ENCODE measurements at places on chromosomes 1 and 21.
A peak's percentile ranks its signal among the peaks of the same experiment; 100 is the strongest.

DNA sequence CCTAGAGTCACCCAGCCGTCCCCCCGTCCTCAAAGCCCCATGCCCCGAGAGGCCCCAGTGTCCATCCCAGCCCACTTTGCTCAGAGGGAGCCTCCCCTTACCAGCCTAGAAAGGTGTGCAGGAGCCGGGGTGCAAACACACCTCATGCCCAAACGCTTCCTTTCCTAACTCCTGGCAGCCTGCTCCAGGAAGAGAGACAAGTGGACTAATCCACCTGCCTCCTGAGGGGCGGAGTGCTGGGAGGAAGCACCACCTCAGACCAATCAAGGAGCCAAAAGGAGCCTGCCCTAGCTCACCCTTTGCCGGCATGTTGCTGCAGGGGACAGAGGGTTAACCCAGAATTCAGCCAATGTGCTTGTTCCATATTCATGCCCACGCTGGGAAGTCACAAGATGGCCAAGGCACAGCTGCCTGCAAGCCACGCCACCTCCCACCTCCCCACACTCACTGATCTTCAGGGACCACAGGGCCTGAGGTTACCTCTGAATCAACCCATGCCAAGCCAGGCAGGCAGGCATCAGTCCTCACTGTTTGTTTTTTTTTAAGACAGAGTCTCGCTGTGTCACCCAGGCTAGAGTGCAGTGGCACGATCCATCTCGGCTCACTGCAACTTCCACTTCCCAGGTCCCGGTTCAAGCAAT, 27.8 kb downstream of the PLEKHA6 start:
- DNase-seq = no peak

DNA sequence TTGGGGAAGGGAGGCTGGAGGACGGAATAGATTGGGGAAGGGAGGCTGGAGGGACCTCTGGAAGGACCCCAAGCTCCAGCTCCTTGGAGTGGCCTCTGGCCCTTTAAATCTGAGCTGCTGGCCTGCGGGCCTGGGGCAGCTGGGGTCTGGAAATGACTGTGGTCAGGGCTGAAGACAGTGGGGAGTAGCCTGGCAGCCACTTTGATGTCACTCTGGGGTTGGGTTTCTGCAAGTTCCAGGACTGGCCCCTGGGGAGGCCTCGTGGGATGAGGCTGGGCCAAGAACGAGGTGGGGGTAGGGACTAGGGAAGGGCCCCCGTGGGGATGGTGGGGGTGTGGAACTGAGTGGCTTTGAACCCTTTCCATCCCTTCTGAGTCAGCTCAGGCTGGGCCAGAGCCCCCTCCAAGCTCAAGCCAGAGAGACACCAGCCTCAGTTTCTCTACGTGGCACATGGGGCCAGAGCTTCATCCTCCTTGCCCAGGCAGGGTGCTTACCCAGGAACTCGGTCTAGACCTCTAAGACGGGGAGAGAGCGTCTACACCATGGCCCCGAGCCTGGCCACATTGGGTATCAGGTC, 59.7 kb downstream of the ALPL start:
- no peak for DNase-seq

DNA sequence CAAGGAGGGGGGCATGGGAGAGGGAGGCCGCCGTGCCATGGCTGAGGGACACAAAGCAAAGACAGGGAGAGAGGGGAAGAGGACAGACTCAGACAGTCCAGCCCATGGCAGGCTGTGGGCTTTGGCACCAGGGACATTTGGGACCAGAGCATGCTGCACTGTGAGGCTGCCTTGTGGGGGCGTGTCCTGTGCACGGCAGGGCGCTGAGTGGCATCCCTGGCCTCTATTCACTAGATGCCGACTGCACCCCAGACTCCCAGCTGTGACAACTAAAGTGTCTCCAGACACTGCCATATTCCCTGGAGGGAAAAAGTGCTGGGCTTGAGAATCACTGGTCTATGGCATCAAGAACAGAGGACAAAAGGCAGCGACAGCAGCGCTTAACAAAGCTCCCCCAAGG, 18.6 kb upstream of the PRDM15 start:
- no peak for DNase-seq

DNA sequence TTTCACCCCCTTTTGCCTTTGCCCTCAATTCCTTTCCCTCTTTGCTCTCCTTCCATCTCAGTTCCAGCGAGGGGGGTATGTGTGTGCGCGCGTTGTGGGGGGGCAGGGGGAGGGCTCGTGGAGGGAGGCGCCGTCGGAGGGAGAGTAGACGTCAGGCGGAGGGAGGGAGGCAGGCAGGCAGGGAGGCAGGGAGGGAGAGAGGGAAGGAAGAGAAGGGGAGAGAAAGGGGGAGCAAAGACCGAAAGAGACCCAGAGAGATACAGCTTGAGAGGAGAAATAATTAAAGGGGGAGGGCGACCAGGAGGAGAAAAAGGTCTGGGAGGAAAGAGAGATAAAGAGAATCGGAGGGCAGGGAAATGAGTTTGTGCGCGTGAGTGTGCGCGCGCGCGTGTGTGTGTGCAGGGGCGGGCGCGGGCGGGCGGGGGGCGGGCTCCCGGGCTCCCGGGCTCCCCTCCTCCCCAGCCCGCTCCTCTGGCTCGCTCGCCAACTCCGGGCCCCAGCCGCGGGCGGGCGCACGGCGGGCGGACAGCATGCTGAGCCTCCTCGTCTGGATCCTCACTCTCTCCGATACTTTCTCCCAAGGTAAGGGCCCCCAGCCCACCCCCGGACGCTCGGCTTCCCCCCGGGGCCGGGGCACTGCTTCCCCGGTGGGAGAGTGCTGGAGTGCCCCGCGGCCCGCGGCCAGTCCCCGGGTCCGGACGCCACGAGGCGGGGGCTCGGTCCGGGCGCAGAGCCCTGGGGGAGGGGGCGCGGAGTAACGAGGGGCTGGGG, at the start of gene KIRREL1:
Gene KIRREL1, plus strand, starts transcription at position 499 of the 771 bp plus-strand sequence. Its CDS starts 32 bp downstream, at position 531.
- no peak for DNase-seq

DNA sequence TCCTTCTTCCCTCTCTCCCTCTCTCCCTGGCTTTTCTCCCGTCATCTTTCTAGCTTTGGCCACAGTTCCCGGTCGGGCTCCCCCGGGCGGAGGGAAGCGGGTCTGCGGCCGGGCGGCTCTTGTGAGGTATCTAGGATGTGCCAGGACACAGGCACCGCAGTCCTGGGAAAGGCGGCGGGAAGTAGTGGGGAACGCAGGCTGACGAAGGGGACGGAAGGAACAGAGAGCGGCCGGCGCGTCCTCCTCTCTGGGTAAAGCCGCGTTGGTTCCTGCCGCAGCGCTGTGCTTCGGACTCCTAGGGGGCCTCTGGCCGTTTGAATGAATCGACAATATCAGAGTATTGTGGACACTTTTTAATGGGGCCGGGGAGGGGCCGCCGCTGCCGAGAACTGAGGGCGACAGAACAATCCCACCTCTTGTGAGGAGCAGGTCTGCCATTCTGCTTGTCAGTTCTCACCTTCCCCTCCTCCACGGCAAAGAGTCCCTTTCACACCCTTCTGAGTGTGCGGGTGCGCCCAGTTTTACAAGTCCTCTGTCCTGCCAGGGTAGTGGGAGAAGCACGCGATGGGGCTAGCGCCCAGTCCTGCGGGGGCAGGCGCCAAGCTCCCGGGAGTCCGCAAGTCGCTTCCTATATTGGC, 1.2 kb upstream of the LHX9 start:
- no peak for DNase-seq

DNA sequence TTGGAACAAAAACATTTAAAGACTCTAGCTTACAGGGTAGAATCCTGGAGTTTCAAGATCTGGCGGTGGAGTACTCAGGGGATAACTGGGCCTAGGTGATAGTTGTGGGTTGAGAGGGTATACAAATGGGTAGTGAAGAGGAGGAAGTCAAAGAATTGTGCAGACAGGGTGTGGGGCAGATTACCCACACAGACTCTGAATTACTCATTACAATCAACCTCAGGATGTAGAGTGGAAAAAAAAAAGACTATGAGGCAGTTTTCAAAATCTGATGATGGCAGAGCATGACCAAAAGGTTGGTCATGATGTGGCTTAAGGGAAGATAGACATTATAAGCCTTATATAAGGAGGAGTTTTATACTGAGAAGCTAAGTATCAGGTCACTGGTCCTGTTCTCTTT, 44.1 kb upstream of the GLIS1 start:
- DNase-seq = no peak

DNA sequence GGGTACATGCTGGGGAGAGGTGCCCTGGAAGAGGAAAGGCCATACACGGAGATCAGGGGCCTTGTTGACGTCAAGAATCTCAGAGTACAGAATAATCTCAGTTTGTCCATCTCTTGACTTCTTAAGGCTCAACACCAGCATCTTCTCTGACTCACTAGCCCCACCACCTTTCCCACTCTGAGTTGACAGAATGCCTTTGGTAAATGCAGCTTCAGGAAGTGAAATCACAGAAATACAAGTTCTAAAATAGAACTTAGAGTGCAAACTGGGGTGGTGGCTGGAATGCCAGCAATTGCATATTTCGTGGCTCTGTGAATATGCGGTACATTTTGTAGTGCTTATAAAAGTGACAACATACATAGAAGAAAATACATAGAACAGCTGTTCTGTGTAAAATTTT, 1.6 kb downstream of the COG2 start:
- DNase-seq = no peak

- DNase-seq = peak; percentile 36
Measured at GRCh38 chr1:40316595-40317393, at the start of gene COL9A2. TSS of gene COL9A2 (minus strand) at chr1:40317286. CDS start at chr1:40317197, 89 bp downstream.

- no peak for DNase-seq
Measured at GRCh38 chr1:67979532-67979931, 70.9 kb downstream of the DIRAS3 start.

DNA sequence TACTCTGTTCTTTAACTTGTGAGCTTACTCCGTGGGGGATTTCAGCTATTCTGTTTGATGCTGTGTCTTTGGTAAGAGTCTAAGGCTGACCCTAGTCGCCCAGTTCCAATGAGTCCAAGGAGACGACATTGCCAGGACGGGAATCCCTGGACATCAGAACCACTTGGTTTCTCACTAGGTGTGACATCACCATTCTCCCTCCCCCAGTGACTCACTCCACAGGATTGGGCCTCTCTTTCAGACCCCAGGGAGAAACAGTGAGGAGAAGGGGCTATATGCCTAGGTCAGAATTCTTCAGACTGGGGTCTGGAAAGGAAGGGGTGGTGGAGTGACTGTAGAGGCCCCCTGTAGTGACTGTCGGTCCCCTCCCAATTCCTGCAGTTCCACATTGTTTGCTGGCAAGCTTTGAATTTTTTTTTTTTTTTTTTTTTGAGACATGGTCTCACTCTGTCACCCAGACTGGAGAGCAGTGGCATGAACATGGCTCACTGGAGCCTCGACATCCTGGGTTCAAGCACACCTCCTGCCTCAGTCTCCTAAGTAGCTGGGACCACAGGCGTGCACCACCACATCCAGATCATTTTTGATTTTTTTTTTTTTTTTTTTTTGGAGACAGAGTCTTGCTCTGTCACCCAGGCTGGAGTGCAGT, 21.3 kb downstream of the ALPL start:
- no peak for DNase-seq

DNA sequence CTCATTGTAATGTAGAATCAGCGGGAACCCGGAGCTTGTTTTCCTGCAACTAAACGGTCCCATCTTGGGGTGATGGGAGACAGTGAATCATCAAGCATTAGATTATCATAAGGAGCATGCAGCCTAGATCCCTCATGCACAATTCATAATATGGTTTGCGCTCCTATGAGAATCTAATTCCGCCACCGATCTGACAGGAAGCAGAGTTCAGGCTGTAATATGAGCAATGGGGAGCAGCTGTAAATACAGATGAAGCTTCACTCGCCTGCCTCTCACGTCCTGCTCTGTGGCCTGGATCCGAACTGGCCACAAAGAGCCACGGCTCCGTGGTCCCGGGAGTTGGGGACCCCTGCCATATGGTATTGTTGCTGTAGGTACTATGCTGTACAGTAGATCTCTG, 1.6 kb downstream of the IFI44 start:
- no peak for DNase-seq

DNA sequence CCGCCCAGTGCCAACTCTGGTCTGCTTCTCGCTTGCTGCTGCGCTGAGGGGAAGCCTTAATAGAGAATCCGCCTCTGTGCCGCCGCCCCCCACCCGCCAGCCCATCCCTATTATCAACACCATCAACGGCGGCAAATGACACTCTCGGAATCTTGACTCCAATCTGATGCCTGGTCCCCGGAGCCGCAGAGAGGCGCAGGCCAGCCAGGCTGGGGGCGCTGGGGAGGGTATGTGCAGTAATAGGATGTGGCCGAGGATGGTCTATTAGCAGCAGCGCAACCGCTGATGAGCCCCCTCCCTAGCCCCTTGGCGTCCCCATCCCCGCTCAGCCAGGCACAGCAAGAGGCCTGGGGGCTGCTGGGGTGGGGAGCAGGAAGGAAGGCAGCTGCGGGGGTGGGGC, 15.1 kb upstream of the DMBX1 start:
- no peak for DNase-seq
